ENCODE measurements at places on chromosomes 6 and 20.

DNA sequence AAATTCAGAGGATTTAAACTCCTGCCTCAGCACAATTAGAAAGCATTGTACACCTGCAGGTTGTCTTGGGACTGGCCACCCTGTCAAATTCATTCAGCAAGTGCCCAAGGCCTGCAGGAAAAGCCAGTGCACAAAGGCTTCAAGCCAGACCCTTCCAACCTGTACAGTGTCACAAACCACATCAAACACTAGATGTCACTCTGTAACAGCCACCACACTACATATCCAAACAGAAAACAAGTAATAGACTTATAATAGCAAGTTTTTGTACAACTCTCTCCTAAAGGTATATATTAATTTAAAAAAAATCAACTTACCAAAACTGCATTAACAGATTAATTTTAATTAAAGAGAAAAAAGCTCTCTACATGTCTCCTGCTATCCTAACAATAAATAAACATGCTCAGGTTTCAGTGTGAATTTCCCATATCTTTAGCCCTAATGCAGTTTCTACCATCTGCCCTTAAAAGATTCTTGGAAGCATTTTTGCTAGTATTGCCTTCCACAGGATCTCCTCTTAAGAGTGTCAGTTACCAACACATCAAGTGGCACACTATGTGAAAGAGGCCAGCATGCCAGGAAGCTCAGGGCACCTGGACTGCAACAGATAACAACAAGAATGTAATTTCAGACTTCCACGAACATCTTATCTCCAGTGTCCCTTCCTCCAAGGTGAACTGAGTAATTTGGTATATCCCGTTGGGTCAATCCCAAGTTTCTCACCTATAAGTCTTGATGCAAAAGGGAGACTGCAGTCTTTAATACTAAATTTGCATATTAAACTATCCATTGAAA is 47.5 kb downstream of the RALGAPA2 start:
- DNase-seq: no peak

DNA sequence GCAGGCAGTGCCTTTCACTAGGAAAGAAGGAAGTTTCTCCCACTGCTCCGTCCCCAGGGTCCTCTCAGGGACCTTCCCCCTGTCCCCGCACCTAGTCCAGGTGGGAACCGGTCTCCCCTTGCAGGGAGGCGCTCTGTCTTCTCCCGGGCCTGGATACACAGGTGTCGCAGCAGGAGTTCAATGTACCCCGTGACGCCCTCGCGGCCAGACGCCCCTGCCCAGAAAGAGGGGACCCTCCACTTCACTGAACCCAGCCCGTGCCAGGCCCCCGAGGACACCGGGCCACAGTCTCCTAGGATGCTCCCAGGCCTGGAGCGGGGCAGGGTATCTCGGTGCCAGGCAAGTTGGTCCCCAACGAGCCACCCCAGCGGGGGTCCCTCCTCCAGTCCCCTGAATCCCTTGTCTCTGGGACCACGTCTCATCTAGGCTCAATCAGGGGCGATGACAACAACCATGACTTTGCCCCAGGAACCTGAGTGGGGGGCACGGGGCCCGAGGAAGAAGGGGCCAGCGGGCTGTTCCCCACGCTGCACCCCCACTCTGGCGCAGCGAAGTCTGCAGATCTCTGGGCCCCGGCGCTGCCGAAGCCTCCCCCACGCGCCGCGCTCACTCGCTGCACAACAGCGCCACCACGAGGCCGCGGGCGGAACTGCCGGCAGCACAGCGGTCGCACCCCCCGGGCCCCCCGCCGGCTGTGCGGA is 103.0 kb downstream of the EDN3 start:
- DNase-seq: peak; percentile 72

GRCh38 chr20:63072991-63073737 is 66.4 kb upstream of the BHLHE23 start:
- no peak for DNase-seq

DNA sequence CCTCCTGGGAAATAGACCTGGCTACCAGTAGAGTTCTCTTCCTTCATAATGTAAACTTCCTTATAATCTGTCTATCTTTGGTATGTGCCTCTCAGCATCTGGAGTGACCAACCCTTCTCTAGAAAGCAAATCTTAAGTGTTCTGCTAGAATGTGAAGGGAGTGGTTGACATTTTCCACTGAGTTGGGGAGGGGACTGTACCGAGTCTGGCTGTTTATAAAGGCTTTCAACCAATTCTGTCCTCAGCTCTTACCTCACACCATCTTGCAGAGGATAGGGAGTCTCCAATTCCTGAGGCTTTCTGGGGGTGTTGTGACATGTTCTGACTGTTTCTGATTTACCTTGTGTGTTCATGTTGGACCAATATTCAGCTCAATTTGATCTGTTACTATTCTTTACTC is 39.6 kb downstream of the FAM217A start:
- no peak for DNase-seq

GRCh38 chr20:60986506-60987156 is 265.4 kb upstream of the CDH4 start:
- DNase-seq: no peak

- DNase-seq: no peak
Measured at GRCh38 chr6:52887910-52888524, 21.5 kb downstream of the GSTA3 start.

GRCh38 chr6:102356170-102356569 is 962.7 kb downstream of the GRIK2 start:
- DNase-seq: no peak

DNA sequence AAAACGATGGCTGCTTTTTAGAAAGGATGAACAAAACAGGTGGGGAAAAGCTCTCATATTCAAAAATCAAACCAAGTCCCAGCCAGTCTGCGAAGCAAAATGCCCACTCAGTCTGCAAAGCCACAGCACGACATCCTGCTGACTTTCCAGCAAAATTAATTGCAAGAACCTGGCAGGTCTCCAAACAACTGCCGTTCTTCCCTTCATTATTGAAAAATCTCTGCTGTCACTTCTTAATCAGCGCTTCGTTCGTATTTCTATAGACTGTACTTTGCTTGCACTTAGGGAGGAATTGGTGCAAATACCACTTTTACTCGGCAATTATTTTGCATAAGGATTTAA is 222.4 kb downstream of the CBLN4 start:
- DNase-seq: no peak

DNA sequence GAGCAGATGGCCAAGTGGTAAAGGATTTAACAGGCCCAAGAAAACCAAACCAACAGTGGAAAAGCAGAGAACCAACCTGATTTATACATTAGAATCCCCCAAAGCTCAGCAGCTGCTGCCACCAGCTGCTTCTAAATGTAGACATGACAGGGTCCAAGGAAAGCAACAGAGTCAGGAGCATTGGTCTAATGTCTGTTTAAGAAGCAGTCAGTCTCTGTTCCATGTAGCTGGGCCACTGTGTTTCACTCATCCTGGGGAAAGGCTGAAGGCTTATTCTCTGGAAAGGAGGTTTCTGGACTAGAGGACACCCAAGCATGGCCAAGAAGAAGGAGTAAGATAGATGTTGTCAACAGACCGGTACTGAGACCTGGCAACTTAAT is 75.4 kb downstream of the TMEM244 start:
- no peak for DNase-seq

GRCh38 chr20:11853359-11853758 is 64.3 kb upstream of the BTBD3 start:
- no peak for DNase-seq

DNA sequence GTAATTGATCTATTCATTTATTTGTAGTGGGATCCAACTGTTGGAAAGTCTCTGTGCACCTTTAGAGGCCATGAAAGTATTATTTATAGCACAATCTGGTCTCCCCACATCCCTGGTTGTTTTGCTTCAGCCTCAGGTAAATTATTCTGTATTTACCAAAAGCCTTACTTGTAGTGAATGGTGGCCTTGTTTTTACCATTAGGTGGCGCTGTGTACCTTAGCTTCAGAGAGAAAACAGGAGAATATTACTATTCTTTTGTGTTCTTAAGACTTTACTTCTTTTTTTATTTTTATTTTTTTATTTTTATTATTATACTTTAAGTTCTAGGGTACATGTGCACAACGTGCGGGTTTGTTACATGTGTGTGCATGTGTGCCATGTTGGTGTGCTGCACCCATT is 23.7 kb downstream of the PEX7 start:
- DNase-seq: no peak

- DNase-seq: no peak
Measured at GRCh38 chr6:20331042-20331441, 70.6 kb upstream of the E2F3 start.

- DNase-seq: no peak
Measured at GRCh38 chr6:51398793-51399192, 580.1 kb downstream of the TFAP2B start.

DNA sequence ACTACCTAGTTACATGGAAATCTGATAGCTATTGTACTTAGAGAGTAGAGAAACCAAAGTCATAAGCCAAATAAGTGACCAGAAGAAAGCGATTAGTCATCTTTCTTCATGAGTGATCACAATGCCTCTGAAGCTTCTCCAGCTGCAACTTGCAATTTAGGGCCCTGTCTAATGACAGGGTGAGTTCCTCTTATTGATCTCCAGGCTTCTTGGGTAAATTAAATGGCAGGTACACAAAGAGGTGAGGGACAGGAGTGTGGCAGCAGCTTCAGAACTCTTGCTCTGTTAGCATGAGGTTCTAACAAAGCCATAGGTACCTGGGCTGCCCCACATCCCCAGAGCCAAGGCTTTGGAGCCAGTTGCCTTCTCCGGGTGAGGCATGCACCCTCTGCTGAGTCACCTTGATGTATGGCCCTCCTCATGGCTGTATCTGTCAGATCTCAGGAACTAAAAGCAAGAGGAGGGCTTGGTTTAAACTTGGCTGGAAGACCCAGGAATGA is 60.8 kb downstream of the PRDM1 start:
- DNase-seq: no peak

- no peak for DNase-seq
Measured at GRCh38 chr20:41218466-41218865, 81.1 kb downstream of the PLCG1 start.

- no peak for DNase-seq
Measured at GRCh38 chr20:20010639-20011500, 6.3 kb upstream of the NAA20 start.

DNA sequence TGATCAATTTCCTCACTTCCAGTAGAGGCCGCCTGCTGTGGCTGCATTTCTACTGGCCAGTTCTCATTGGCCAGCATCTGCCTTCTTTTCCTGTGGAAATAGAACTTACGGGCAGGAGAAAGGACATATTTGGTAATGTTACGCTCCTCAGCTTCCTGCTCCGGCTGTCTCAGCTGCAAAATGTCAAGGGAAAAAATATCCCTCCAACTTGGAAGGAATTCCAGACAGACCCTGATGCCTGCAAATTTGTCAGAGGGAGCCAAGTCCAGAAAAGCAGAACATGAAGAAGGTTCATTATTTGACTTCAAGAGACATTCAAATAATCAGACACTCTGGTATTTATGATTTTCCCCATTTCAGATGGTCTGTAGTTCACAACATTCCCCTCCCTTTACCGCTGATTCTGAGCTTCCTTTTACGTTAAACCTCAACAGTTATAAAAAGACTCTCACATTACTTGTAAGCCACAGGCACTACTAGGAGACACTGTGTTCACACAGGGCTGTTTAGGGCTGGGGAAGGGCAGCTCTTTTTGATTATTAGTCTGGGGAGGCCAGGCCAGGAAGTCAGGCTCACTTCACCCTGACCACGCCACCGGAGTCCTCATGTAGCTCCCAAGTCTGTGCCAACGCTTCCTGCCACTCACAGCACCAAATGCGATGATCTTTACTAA is 179.6 kb upstream of the CCN2 start:
- no peak for DNase-seq

- DNase-seq: no peak
Measured at GRCh38 chr20:327186-328026, 2.1 kb downstream of the SOX12 start.

DNA sequence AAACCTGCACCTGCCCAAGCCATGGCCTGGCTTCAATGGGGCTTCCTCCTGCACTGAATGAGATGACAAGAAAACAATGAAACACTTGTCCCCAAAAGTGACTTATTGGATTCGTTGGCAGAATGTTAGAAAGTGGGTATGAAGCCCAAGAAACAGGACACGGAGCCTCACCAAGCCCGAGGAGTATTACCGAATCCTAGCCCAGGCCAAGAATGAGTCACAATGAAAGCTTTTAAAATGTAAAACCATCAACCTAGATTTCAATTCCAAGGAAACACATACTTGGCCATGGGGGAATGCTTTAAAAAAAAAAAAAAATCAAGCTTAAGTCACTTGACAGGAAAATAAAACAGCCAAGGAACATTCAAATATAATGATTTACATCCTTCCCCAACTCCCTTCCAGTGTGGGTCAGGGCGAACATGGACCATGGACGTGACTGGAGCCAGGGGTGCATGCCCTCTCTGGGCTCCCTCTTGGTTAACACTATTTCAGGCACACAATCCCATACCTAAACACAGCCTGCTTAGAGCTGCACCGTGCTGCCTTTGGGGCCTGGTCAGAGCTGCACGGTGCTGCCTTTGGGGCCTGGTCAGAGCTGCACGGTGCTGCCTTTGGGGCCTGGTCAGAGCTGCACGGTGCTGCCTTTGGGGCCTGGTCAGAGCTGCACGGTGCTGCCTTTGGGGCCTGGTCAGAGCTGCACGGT is 3.1 kb upstream of the STX16 start:
- DNase-seq: no peak

Measured in stimulated activated CD4-positive, alpha-beta T cell treated with anti-CD3 and anti-CD28 coated beads, Interleukin-1b, Interleukin-23, amount 100 ng/mL, for 24 hours (primary cell).